ENCODE measurements at places on chromosomes 12 and 14.
A peak's percentile ranks its signal among the peaks of the same experiment; 100 is the strongest.

DNA sequence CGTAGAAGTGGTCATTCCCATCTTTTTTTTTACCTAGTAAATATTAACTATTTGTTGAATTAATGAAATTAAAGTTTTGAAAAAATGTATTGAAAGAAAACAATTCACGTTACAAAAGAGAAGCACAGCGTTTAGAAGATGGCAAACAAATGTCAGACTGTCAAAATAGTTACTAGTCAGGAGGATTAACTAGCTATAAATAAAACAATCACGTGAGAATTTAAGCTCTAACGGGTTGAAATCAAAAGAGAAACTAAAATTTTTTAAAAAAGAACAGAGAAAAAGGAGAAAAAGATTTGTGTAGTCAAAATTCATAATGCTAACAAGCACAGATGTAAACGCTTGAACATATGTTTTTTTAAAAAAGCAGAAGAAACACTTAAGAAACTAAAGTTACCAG is 26.4 kb downstream of the DDHD1 start:
- DNase-seq, result no peak

- DNase-seq, result no peak
These were observed 1178.7 kb downstream of the AACS start for GRCh38 chr12:126243814-126244440.

- no peak for DNase-seq
These were observed 27.6 kb upstream of the RPLP0 start for GRCh38 chr12:120228291-120229070.

DNA sequence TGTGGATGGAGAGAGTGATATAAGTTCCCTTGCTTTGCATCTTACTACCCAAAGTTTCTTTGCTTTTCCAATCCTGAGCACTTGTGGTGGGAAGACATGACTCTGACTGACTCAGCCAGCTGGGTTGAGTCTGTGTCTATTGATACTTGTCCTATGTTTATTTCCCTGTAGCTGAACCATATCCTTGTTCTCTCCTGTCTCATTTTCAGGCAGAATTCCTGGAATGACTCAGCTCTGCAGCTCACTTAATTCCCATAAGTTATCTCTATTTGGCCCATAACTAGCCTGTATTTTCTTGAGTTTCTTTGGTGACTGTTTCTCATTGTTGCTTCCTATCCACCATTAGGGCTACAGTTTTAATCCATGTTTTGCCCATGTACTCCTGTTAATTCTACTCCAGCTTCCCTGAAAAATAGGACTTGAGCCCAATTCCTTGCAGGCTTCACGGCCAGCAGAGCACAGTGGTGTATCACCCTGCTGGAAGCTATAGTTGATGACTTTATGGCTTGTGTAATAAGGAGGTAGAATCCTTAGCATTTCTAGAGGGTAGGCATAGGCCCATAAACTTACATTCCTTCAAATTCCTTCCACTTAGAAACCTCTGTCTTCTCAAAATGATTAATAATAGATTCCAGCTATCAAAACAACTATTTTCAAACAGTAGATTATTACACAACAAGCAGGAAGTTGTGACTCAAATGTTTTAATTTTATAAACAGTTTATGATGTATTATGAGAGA is 183.1 kb downstream of the TMTC3 start:
- DNase-seq, result peak; percentile 86

DNA sequence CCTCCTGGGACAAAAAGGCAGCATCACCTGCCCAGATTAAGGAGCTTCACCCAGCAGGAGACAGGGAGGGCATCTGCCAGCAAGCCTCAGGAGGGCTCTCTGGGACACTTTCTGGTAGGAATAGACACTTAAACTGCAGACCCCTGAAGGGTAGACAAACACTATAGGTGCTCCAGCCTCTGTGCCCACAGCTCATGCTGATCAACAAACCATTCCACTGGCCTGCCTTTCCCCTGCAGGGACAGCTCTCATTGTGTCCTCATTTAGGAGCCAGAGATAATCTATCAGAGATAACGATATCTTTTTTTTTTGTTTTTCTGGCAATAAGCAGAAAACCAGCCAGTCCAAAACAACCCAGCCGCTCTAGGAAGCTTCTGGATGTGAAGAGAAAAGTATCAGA is 251.8 kb upstream of the CCDC196 start:
- DNase-seq, result no peak

GRCh38 chr12:99200711-99201384 is 446.7 kb upstream of the GARIN6 start:
- no peak for DNase-seq

DNA sequence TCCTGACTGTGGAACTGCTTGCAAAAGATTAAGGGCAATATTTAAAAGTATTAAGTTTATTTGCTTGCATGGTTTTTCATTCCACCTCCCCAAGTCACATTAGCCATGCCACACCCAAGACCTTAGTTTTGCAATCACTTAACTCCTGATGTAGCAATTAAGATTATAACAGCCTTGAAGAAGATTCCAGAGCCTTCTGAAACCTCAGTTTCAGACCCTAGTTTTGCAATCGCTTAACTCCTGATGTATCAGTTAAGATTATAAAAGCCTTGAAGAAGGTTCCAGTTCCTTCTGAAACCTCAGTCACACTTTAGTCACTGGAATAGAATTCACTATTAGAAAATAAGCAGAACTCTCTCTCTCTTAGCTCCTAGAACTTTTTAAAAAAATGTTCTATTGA is 42.7 kb upstream of the DCN start:
- no peak for DNase-seq

GRCh38 chr12:51393676-51394545 is 2.7 kb upstream of the GALNT6 start:
- peak; percentile 80 for DNase-seq

Measured in non-pigmented ciliary epithelial cell (primary cell).